Activated CD8-positive, alpha-beta T cell treated with anti-CD3 and anti-CD28 coated beads, Interleukin-2, amount 10 ng/mL, durations not matched to agents 7 days and 5 days (primary cell): ENCODE measurements at places on chromosomes 2 and 18. TPM values are rescaled to one million over a fixed set of nuclear protein-coding genes. Genes with fewer than 3 reads are reported as not detected.

- H3K4me3 ChIP-seq: no peak overlapping the region
- H3K4me1 ChIP-seq: no peaks in the 10 kb centered on the region
- no peaks in the 10 kb centered on the region for H3K36me3 ChIP-seq
- no peak for DNase-seq
- no peak overlapping the region for H3K27ac ChIP-seq
Observed at GRCh38 chr2:55862246-55862645, 61.3 kb downstream of the EFEMP1 start.

The BUB1 gene
- 138 TPM for total RNA-seq

GRCh38 chr2:227623226-227623625, 5.9 kb downstream of the SCYGR4 start:
- no peak overlapping the region for H3K27ac ChIP-seq
- no peak overlapping the region for H3K4me3 ChIP-seq
- H3K4me1 ChIP-seq: peaks cover 2% of the 10 kb centered on the region
- H3K36me3 ChIP-seq: no peaks in the 10 kb centered on the region
- DNase-seq: no peak
- peaks cover 5% of the 10 kb centered on the region for H3K27me3 ChIP-seq

- no peaks in the 10 kb centered on the region for H3K36me3 ChIP-seq
- peaks cover 6% of the 10 kb centered on the region for H3K27me3 ChIP-seq
- no peak for DNase-seq
- H3K4me3 ChIP-seq: no peak overlapping the region
- no peaks in the 10 kb centered on the region for H3K4me1 ChIP-seq
Observed at GRCh38 chr2:105660489-105660888, 84.2 kb upstream of the NCK2 start.

DNA sequence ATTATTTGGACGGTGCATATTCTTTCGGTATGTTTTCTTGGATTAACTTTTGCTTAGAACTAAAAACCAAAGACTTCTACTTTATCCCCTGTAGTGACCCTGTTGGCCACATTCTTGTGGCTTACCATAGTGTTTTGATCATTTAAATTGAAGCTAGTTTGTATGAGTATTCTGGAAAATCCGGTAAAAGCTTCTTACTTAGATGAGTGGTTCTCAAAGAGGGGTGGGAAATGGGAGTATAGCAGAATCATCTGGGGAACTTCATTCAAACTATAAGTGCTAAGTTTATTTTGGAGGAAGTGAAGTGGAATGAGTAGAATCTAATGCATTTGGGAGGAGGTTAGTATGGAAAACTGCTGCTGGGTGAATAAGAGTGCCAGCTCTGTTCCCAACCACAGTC, 3.8 kb downstream of the PPP1CB start:
- H3K27me3 ChIP-seq: no peaks in the 10 kb centered on the region
- no peak overlapping the region for H3K4me3 ChIP-seq
- DNase-seq: no peak
- H3K36me3 ChIP-seq: peaks cover 31% of the 10 kb centered on the region

GRCh38 chr2:206915121-206915520, 24.2 kb upstream of the CPO start:
- no peak overlapping the region for H3K4me3 ChIP-seq
- no peaks in the 10 kb centered on the region for H3K36me3 ChIP-seq
- no peaks in the 10 kb centered on the region for H3K4me1 ChIP-seq

DNA sequence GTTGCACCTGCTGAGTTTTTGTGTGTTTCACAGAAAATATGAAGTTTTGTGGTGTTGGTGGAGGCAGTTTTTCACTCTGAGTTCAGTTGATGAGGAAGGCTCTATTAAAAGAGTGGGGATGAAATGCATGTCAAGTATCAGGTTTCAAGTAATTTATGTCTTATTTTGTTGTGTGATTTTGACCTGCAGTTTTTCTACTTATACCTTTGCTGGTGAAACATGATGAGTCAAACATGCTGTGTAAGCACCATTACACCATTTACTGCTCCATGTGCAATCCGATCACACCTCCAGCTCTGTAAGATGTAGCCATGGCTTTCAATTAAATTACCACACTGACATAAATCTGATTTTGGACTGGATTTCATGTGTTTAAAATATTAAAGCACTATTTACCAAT, 174.5 kb upstream of the ZEB2 start:
- H3K36me3 ChIP-seq: no peaks in the 10 kb centered on the region
- peaks cover 2% of the 10 kb centered on the region for H3K27me3 ChIP-seq
- no peaks in the 10 kb centered on the region for H3K4me1 ChIP-seq
- H3K4me3 ChIP-seq: no peak overlapping the region
- no peak for DNase-seq
- H3K27ac ChIP-seq: no peak overlapping the region

The ZEB2 gene
- total RNA-seq: 4.0 TPM

DNA sequence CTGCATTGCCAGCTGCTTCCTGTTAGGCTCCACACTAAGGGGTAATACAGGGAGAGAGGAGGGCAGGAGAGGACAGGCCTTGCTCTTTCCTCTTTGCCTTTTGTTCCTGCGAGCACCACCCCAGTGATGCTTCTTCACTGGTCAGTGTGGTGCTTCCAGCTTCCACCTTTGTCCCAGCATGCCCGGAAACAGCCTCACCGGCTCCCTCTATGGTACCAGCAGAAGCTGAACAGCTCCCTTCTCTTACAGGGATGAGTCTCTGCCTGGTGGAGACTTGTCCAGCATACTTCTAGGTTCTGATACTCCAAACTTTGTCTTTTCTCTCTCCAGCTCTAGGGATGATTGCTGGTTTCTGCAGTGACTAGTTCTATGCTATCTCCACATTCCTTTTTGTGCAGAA, 413.3 kb downstream of the TSN start:
- H3K36me3 ChIP-seq: no peaks in the 10 kb centered on the region
- no peak overlapping the region for H3K27ac ChIP-seq
- H3K27me3 ChIP-seq: no peaks in the 10 kb centered on the region

- no peak within 1 kb of the TSS for H3K4me3 ChIP-seq
- H3K27me3 ChIP-seq: peaks cover 7% of the 10 kb centered on the region
- H3K36me3 ChIP-seq: no peaks in the 10 kb centered on the region
- no peak for DNase-seq
Observed at GRCh38 chr2:94871226-94872087, at the start of gene TEKT4. TEKT4 (plus strand) TSS chr2:94871430; CDS start chr2:94871580, 150 bp downstream.

The CXCR1 gene
- 0.55 TPM for total RNA-seq

The GORASP2 gene
- 65.9 TPM for total RNA-seq

The WDFY1 gene
- 41.5 TPM for total RNA-seq

DNA sequence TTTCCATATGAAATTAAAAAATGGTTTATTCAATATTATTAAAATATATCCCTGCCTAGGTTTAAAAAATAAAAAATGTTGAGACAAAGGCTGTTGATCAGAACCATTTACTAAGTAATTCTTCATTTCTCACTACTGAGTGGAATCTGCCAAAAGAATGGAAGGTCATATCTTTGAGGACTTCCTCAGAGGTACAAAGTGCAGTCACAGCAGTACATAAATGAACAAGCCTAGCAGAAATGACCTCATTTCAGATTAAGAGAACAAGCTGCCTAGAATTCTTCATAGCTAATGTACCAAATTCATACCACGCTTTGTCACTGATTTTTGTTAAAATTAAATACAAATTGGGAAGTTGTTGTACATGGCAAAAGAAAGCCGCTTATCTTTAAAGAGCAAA, 318.9 kb upstream of the TFPI start:
- no peak for DNase-seq
- no peaks in the 10 kb centered on the region for H3K36me3 ChIP-seq
- H3K4me3 ChIP-seq: no peak overlapping the region

The GCG gene
- total RNA-seq: not detected

The LRATD1 gene
- not detected for total RNA-seq

The STK39 gene
- 33.4 TPM for total RNA-seq

- no peaks in the 10 kb centered on the region for H3K27me3 ChIP-seq
- H3K4me3 ChIP-seq: no peak overlapping the region
- no peaks in the 10 kb centered on the region for H3K36me3 ChIP-seq
- no peaks in the 10 kb centered on the region for H3K4me1 ChIP-seq
- no peak for DNase-seq
- H3K27ac ChIP-seq: no peak overlapping the region
Observed at GRCh38 chr2:150626934-150627411, 139.5 kb upstream of the RND3 start.

DNA sequence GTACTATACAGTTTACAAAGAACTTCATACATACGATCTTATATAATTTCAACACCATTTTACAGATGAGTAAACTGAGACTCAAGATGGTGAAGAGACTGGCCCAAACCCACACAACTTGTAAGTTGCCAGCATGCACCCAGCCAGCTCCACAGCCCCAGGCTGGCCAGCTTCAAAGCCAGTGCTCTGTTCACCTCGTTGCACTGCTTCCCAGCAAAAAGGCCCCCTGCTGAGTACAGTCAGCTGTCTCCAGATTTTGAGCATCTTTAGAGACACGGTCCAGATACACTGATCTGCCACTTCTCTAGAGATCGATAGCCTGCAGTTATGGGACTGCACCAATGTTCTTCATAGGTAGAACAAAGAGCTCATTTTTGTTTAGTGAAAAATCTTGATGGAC, 257.2 kb upstream of the CHAC2 start:
- no peak overlapping the region for H3K4me3 ChIP-seq
- no peaks in the 10 kb centered on the region for H3K27me3 ChIP-seq
- no peaks in the 10 kb centered on the region for H3K4me1 ChIP-seq
- DNase-seq: no peak

The CRYBA2 gene
- not detected for total RNA-seq

The FIGN gene
- total RNA-seq: not detected

DNA sequence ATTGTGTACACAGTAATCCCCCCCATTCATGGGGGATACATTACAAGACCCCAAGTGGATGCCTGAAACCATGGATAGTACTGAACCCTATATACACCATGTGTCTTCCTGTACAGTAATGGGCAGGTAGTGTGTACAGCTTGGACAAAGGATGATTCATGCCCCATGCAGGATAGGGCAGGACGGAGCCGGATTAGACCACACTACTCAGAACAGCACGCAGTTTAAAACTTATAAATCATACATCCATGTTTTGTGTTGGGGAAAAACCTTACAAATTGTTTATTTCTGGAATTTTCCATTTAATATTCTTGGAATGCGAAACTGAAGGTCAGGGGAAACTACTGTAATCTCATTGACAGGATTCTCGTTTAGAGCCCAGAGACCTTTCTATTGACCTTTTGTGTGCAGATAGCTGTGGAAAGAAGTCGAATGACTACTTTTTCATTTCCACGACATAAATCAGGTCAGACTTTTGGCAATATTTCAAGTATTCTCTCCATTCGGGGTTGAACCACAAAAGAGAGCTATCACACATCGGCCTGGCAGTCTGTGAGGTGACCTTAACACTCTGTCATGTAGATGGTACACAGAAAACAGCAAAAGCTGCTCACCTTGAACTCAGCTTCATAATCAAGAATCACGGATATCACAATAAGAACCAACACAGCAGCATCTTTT, 9.9 kb upstream of the YPEL5 start:
- peaks cover 12% of the 10 kb centered on the region for H3K4me1 ChIP-seq
- no peak for DNase-seq
- peaks cover 5% of the 10 kb centered on the region for H3K27me3 ChIP-seq
- H3K4me3 ChIP-seq: no peak overlapping the region
- H3K27ac ChIP-seq: no peak overlapping the region

- no peak overlapping the region for H3K4me3 ChIP-seq
- no peak overlapping the region for H3K27ac ChIP-seq
- H3K36me3 ChIP-seq: no peaks in the 10 kb centered on the region
Observed at GRCh38 chr18:68826121-68826520, 28.2 kb downstream of the CCDC102B start.

DNA sequence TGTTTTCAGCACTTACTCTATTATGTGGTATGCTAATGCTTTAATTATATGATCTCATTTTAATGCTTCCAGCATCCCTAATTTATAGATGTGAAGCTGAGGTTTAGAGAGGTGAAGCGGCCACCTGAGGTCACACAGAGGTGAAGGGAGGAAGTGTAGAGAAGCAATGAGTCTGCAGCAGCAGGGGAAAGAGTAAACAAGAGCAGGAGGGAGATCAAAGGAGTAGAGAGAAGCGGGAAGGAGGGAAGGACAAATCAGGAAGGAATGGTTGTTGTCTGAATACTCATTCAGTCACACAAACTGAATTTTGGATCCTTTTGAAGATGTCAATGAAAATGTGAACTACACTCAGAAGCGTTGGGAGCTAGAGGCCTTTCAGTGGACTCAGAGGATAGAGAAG, 130.0 kb downstream of the CPS1 start:
- DNase-seq: no peak
- H3K27me3 ChIP-seq: no peaks in the 10 kb centered on the region
- H3K36me3 ChIP-seq: no peaks in the 10 kb centered on the region
- no peak overlapping the region for H3K27ac ChIP-seq

DNA sequence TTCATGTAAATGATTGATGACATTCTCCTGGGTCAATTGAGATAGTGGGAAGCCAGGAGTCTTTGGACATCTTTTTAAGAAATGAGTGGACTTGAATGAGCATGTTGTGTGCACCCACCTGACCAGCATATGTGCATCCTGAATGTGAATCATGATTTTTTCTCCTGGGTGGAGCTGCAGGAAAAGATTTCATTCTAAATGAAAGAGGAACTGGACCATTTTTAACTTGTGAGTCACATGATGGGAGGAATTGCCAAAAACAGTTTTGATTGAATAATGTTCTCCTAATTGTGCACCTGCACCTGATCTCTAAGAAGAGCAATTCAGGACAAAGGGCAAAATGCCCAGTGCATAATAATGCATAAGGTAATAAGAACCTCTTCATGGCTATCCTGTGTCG, 32.3 kb downstream of the COPS8 start:
- no peaks in the 10 kb centered on the region for H3K27me3 ChIP-seq
- no peak overlapping the region for H3K4me3 ChIP-seq
- no peaks in the 10 kb centered on the region for H3K36me3 ChIP-seq

The ALLC gene
- not detected for total RNA-seq

GRCh38 chr18:54020966-54021365, 203.5 kb downstream of the MBD2 start:
- DNase-seq: no peak
- no peak overlapping the region for H3K27ac ChIP-seq
- H3K4me3 ChIP-seq: no peak overlapping the region
- peaks cover 6% of the 10 kb centered on the region for H3K4me1 ChIP-seq
- H3K27me3 ChIP-seq: peaks cover 5% of the 10 kb centered on the region

GRCh38 chr2:2892378-2892777, 485.2 kb downstream of the EIPR1 start:
- no peak overlapping the region for H3K4me3 ChIP-seq
- no peak for DNase-seq
- H3K27ac ChIP-seq: no peak overlapping the region
- no peaks in the 10 kb centered on the region for H3K36me3 ChIP-seq
- no peaks in the 10 kb centered on the region for H3K4me1 ChIP-seq

DNA sequence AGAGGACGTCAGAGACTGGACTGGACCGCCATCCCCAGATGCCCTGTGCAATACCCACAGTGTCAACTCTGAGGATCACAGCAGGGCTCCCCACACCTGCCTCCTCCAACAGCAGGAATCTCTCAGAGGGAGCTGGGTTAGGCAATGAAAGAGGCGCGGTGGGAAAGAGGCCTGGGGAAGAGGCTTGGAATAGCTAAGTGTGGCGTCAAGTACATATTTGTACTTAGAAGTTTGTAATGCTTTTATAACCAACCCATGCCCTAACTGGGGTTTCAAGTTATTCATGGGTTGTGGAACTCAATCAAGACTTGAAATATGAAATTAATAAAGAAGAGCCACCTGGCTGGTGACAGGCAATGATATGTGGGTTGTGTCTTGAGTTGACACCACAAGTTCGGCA, 28.7 kb downstream of the CYP26B1 start:
- DNase-seq: no peak
- H3K4me3 ChIP-seq: no peak overlapping the region
- no peaks in the 10 kb centered on the region for H3K4me1 ChIP-seq

The SP110 gene
- 128 TPM for total RNA-seq
